LoVo (cell line): ENCODE measurements at places on chromosomes 3 and 15.

DNA sequence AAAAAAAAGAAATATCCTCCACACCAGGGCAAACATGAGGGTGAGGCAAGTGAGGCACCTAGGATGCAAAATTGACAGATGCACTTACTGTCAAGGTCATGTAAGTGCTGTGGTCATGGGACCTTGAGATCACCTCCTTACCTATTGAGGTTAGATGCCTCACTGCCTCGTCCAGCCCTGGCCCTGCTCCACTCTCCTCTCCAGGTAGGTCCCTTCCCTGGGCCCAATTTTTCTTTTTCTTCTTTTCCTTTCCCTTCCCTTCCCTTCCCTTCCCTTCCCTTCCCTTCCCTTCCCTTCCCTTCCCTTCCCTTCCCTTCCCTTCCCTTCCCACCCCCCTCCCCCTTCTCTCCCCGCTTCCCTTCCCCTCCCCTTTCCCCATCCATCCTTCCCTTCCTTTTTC, 71.1 kb upstream of the DLG1 start:
- DNase-seq, result no peak

GRCh38 chr15:65900488-65900887, 31.2 kb downstream of the RAB11A start:
- DNase-seq, result no peak

GRCh38 chr3:38454178-38454883, 641 bp downstream of the ACVR2B start:
- peak; percentile 46 for DNase-seq

GRCh38 chr3:98877132-98877531, 24.4 kb downstream of the DCBLD2 start:
- no peak for DNase-seq

GRCh38 chr3:28915741-28916500, 364.9 kb upstream of the RBMS3 start:
- DNase-seq, result no peak

GRCh38 chr3:129313415-129313664, 34.7 kb downstream of the HMCES start:
- no peak for DNase-seq

DNA sequence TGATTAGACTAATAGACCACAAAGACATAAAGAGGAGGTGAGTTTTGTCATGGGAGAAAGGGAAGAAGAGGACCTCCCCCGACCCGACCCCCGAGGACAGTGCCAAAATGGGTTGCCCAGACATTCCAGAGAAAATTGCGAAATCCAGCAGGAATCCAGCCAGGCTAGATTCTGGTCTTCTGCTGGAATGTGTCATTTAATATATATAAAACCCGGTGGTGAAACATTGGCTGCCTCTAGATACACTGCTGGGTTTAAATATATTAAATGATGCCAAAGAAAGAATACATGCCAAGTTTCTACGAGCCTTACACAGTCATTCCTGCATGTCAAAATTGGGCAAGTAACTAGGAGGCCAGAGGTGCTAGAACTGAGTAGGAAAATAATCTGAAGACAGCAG, 45.3 kb upstream of the SPESP1 start:
- no peak for DNase-seq

GRCh38 chr3:55570271-55570711, 83.2 kb upstream of the WNT5A start:
- no peak for DNase-seq

GRCh38 chr3:63519426-63519825, 133.0 kb upstream of the SNTN start:
- DNase-seq, result no peak

DNA sequence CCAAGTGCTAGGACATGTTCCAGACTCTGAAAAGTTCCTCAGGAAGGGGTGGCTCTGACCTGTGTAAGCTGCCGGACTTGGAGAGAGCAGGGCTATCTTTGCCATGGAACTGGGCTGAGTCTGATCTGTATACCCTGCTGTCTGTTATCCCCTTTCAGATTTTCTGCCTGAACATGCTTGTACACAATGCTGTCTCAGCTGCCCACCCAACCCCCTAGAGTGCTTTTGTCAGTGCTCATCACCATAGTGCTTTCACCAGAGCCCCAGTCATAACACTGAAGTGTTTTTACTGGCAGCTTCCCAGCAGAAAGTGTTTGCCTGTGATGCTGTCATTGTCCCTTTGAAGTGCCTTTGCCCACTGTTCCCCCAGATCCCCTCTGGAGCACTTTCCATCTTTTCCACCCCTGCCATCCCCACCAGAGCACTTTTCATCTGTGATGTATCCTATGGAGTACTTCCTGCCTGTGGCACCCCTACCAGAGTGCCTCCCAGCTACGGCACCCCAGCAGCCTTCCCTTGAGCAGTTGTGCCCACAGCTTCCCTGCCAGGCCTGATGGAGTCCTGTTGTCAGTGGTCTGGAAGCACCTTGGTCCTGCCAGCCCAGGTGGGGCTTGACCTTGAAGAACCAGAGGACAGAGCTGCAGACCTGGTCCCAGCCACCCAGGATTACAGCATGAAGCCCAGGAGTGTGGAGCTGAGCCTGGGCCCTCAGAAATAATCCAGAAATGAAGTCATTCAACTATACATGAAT, 397.7 kb downstream of the DIPK2A start:
- DNase-seq, result no peak

- DNase-seq, result no peak
These were observed 42.0 kb downstream of the WWTR1 start for GRCh38 chr3:149615731-149616221.

GRCh38 chr15:101615986-101616848, 36.0 kb downstream of the TM2D3 start:
- peak; percentile 77 for DNase-seq

GRCh38 chr15:41882689-41883483, 11.0 kb downstream of the SPTBN5 start:
- no peak for DNase-seq

- DNase-seq, result no peak
These were observed 18.4 kb upstream of the MITF start for GRCh38 chr3:69720824-69721223.

GRCh38 chr3:145915787-145916186, 245.2 kb downstream of the PLOD2 start:
- no peak for DNase-seq

DNA sequence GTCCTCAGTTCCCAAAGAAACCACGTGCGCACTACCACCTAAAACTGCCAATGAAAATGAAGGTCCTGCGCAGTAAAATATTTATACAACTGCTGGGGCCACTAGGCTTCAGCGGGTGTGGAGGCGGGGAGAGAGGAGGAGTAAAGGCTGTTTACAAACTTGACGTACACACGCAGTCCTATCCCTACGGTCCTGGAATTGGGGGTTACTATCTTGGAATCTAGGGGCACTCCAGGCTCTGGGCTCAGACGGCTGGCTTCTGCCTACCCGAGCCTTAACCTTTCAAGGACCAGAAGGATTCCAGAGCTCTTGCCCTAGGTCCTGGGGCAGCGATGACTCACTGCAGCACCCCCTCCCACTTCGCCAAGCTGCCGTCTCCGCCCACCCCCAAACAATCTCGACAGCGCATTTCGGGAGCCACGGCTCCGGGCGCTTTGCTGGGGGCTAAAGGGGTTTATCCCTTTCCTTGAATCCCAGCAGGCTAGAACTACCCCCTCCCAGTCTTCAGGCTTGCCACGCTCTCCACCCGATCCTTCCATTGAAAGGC, 3.0 kb downstream of the ADAMTS9 start:
- DNase-seq, result no peak

DNA sequence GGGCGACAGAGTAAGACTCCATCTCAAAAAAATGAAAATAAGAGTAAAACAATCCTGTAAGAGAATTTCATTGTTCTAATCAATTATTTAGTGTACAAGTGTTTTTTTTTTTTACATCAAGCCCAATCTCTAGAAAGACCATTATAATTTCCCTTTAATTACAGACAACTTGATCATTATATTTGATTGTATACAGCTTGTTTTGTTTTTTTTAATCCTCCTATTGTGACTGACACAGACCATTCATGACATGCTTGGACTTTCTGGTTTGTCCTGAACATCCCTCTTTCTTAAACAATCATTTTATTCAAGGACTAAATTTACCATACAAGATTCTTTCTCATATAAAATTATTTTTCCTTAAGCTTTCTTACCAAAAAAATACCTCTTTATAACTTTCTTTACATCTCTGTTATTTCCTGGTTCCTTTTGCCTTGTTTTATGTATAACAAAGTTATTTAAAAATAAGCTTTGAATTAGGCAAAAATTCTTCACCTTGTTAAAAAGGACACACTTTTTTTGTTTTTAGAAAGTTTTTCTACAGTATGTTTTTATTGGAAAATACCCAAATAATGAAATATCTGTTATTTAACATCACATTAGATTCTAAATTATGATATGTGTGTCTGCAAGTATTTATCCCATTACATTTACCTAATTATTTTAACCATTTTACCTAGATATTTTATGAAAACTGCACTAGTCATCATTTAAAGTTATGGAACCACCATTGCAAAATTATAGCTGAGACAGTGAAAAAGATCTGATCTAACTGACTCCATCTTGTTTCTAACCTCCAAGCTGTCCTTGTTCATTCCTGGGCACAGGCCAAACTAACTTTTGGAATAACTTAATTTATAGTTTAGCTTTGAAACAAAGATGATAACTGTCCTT, 26.1 kb upstream of the GFM1 start:
- DNase-seq, result no peak
